ENCODE measurements at places on chromosomes 13 and 19.

- no peak for DNase-seq
These were observed at the start of gene GJA3 for GRCh38 chr13:20160306-20161274. TSS of gene GJA3 (minus strand) at chr13:20161052. CDS start at chr13:20143288, 17,764 bp downstream.

GRCh38 chr19:35739275-35740107 is 2.8 kb downstream of the IGFLR1 start:
- no peak for DNase-seq

DNA sequence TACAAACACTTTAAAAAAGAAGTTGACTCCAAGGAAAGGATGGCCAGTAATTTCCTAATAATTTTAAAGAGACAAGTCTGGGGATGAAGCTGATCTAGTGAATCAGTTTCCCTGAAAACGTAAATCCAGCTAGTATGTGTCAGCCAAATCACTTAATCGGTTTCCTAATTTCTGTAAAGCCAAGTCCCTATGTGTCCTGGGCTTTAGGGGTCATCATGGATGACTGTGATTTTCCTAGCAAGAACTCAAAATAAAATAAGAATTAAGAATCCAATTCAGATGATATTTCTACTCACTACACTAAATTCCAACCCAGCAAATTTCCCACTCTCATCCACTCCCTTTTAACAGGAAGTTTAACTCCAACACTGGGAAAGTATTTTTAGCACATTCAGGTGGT is 35.9 kb downstream of the ELF1 start:
- DNase-seq = no peak

- no peak for DNase-seq
These were observed 150.7 kb upstream of the SOX1 start for GRCh38 chr13:111916201-111916600.

GRCh38 chr19:10404888-10405820 is 1.8 kb upstream of the CDC37 start:
- no peak for DNase-seq

GRCh38 chr19:2251106-2252054 is 2.3 kb downstream of the AMH start:
- DNase-seq = no peak

DNA sequence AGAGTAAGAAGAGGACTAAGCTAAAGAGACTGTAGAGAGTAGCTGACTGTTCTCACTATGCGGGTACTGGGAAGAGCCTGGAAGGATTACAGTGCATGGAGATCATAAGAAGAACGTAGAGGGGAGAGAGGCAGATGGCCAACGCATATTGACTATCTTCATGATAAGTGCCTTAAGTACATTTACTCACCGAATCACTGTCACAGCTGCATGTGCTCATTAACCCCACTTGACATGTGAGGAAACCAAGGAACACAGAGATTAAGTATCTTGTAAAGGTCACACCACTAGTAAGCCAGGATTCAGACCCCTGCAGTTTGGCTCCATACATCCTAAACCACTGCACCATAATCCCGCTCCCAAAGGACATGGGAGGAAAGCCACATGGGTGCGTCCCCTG is 34.1 kb downstream of the SMAD9 start:
- DNase-seq = no peak

DNA sequence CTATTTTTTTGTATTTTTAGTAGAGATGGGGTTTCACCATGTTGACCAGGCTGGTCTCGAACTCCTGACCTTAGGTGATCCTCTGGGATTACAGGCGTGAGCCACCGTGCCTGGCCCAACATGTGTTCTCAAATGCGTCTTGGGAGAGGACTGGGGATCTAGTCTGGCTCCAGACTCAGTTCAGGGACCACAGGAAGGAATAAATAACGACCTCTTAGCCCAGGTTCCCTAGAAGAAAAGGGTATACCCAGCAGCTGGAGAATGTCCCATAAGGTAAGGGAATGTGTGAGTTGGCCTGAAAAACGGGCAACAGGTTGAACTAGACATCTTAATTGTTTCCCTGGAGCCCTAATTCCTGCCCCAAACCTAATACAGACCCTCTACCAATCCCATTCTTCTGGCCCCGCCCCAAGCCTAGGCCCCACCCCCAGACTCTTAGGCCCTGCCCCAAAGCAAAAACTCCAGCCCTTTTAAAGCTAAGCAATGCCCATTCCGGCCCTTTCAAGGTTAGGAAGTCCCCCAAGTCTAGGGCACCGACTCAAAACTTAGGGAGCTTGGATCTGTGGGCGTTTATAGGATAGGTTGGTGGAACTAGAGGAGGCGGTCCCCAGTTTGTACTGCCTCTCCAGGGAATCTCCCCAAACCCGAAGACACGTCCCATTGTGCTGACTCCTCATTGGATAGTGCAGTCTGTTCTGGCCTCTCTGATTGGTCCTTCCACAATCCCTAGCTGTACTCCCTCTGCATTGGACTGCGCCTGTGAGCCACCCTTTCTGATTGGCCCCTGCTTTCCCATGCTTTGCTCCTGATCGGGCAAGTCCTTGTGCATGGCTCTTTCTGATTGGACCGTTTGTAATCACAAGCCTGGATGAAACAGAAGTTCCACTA is 5.4 kb upstream of the LRFN1 start:
- DNase-seq = no peak

GRCh38 chr13:60646620-60647019 is 249.6 kb downstream of the TDRD3 start:
- DNase-seq = no peak

DNA sequence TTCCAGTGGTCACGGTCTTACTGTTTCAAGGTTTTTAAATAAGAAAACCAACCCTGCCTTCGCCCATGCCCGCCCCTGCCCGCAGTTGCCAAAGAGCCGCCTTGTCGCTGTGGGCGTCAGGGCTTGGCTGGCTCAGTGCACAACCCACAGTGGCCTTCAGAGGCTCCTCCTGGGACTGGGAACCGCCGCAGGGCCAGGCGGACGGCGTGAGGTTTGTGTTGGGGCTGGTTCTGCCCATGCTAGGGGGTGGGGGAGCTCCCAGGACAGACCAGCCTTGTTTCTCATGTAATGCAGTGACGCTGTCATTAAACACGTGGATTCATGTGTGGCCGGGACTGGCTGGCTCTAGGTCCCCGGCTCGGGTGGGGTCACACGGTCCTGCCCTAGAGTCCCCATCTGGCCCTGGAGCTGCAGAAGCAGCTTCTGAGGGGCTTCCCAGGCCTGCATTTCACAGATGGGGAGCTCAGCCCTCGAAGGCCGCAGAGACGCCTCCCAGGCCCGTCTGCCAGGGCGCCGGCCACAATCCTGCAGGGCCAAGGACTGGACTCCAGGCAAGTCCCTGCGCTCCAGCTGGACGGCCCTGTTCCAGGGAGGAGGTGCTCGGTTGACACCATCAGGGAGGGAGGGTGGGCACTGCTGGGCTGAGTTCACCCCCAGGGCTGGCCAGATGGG is 2.4 kb upstream of the TEKTIP1 start:
- no peak for DNase-seq

DNA sequence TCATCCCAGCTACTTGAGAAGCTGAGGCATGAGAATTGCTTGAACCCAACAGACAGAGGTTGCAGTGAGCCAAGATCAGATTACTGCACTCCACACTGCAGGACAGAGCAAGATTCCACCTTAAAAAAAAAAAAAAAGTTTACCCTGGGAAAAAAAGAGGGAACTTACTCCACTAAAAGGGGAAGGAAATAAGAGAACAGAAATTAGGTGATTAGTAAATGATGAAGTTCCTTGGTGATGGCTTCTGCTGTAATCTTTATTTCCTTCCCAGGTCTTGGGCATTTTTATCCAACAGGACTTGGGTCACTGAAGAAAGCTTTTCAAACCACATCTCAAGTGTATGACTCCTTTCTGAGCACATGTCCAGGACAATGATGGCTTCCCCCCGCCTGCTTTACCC is 9.3 kb downstream of the ZNF780A start:
- DNase-seq = no peak

- DNase-seq = no peak
These were observed 1.3 kb upstream of the PPAN start for GRCh38 chr19:10104665-10105508.
